GM12878 (cell line): ENCODE measurements at places on chromosomes 2 and 18. TPM values are rescaled to one million over a fixed set of nuclear protein-coding genes. Genes with fewer than 3 reads are reported as not detected.

GRCh38 chr2:160270571-160271113 is 70.6 kb upstream of the ITGB6 start:
- DNase-seq: no peak

- DNase-seq: no peak
These were observed 45.3 kb downstream of the BIRC6 start for GRCh38 chr2:32402091-32402490.

GRCh38 chr2:53234548-53234903 is 533.1 kb upstream of the CHAC2 start:
- DNase-seq: no peak

Gene WDSUB1
- 10.3 and 13.6 TPM in 2 replicates for polyA plus RNA-seq

- no peak for DNase-seq
These were observed 130.6 kb downstream of the FMNL2 start for GRCh38 chr2:152465541-152465940.

DNA sequence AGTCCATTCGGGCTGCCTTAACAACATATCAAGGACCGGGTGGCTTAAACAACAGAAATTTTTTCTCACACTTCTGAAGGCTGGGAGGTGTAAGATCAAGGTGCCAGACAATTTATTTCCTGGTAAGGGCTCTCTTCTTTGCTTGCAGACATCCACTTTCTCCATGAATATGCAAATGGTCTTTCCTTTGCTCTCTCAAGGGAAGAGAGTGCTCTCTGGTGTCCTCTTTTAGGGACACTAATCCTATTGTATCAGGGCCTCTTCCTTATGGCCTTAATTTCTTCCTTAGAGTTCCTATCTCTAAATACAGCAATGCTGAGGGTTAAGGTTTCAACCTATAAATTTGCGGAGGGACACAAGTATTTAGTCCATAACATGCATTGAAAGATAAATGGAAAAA is 770.8 kb downstream of the DSC3 start:
- no peak for DNase-seq

GRCh38 chr2:102114290-102114721 is 28.2 kb upstream of the IL1R1 start:
- DNase-seq: peak; percentile 33

Gene FSHR
- not detected in 2 replicates for polyA plus RNA-seq

DNA sequence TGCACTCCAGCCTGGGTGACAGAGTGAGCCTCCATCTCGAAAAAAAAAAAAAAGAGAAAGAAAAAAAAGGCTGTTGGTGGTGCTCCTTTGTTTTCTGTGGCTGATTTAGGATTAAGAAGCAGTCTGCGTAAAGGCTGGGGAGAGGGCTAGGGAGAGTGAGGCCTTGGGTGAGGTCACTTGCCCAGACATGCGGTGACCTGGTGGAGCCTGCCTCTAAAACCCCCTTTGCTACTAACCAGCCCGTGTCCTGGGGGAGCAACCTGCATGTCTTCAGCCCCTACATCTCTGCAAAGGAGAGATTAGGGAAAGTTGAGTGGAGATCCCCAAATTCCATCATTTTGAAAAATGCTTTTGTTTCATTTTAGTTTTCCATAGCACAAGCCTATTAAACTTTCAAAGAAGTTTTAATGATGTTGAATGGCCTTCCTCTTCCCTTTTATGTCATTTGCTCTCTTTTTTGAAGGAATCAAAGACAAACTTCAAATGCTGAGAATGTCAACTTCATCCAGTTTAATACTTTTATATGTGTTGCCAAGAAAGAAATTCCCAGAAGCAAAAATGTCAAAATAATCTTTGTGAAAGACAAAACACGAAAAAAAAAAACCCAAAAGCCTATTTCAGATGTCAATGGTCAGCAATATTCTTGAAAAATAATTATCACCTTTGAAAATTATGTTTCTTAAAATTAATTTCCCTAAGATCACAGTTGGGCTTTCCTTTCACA is 38.9 kb upstream of the RALBP1 start:
- no peak for DNase-seq

- no peak for DNase-seq
These were observed 88.7 kb upstream of the STPG4 start for GRCh38 chr2:47243596-47244323.

GRCh38 chr2:111117598-111118480 is 2.9 kb upstream of the BCL2L11 start:
- no peak for DNase-seq

- DNase-seq: no peak
These were observed 107.8 kb downstream of the GFPT1 start for GRCh38 chr2:69279211-69279610.

DNA sequence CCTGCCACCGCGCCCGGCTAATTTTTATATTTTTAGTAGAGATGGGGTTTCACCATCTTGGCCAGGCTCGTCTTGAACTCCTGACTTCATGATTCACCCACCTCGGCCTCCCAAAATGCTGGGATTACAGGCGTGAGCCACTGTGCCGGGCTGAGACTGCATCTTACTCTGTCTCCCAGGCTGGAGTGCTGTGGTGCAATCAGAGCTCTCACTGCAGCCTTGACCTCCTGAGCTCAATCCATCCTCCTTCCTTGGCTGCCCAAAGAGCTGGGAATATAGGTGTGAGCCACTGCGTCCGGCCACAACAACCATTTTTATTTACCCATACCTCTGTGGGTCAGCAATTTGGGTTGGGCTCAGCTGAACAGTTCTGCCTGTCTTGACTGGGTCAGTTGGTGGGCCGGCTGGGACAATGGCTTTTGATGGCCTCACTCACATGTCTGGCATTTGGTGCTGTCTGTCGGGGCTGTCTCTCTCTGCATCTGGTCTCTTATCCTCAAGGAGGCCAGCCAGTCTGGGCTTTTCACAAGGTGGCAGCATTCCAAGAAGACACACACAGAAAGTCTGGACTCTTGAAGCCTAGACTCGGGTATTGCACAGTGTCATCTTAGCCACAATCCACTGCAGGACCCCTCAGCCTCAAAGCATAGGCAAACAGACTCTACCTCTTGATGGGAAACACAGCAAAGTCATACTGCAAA is 116.8 kb upstream of the GATA6 start:
- DNase-seq: no peak

DNA sequence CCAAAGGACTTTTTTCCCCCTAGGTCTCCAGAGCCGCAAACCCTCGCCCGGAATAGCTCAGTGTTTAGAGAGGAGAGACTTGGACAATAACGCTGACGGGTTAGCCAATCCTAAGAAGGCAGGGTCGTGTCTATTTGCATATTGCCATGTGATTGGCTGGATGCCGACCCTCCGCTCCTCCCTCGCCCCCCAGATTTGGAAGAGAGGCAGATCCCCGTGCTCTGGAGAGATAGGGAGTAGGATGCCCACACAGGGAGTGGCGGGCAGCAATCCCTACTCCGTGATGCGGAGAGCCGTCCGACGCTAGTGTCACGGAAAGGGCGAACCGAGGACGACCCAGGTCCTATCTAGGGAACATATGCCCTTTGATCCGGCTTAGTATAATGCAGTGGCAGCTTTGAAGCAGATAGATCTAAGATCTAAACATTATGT is 1.4 kb downstream of the WNT6 start:
- DNase-seq: no peak

- no peak for DNase-seq
These were observed 25.2 kb upstream of the HNMT start for GRCh38 chr2:137939026-137939425.

DNA sequence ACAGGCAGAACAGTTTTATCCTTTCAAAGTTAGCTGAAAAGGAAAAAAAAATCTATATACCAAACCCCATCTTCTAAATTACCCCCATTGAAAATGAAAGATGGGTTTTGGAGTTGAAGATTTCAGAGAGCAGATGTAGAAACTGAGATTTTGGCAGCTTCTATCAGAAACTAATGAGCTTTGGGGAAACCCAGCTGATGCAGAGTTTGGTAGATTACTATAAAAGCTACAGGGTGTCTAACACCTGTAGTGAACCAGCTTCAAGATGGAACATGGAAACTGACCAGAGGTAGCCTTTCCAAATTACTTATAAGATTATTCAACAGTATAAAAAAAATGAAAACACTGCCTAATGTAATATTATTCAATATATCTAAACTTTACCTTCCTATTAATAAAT is 583.1 kb downstream of the XIRP2 start:
- DNase-seq: no peak

DNA sequence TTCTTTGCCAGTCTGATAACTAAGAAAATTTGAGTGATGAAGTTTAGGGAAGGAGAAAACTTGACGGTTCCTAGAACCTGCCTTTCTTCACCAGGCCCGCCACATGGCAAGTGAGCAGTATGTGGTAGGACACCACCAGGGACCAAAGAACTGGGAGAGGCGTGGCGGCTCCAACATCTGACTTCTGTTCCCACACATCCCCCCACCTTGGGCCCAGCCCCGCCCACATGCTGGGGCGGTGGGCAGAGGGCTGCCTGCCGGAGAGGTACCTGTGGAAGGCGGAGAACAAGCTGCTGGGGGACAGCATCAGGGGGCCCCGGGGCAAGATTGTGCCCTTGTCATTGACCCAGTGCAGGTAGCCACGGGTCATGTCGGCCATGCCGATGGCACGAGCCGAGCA is 75.0 kb downstream of the EMILIN2 start:
- no peak for DNase-seq

DNA sequence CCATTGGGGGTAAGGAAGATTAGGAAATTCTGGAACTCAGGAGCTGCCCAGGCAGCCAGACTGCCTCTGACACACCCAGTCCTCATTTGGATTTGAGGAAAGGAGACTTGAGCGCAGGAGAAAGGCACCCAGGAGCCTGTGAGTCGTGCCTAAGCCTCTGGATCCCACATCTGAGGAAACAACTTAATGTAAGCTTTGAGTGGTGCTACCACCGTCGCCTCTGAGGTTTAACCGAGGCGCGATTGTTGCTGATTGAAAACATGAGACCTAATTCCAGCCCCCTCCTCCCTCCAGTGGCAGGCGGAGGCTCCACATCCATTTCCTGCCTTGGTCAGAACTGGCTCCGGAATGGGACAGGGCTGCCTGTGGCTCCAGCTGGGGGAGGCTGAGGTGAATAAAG is 176.7 kb upstream of the PKDCC start:
- DNase-seq: no peak

DNA sequence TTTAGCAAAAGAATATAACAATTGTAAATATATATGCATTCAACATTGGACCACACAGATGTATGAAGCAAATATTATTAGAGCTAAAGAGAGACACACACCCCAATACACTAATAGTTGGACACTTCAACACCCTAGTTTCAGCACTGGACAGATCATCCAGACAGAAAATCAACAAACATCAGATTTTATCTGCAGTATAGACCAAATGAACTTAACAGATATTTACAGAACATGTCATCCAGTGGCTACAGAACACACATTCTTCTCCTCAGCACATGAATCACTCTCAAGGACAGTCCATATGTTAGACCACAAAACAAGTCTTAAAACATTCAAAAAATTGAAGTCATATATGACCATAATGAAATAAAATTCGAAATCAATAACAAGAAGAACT is 22.1 kb upstream of the EVA1A start:
- DNase-seq: no peak

Gene ASB18
- not detected in 2 replicates for polyA plus RNA-seq

- no peak for DNase-seq
These were observed 45.3 kb upstream of the SPAG16 start for GRCh38 chr2:213238753-213239495.

DNA sequence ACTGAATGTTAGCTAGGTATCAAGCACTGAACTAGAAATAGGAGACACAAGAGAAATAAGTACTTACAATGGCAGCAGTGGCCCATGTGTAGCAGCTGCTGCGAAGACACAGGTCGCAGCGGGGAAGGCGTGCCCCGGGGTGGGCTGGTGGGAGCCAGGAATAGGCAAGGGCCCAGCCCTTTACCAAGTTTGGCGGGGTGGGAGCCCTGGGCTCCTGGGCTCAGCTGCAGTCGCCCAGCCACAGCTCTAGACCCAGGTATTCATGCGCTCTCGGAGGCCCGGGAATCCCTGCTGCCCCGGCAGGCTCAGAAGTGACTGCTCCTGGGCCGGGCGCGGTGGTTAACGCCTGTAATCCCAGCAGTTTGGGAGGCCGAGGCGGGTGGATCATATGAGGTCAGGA is 1287.3 kb downstream of the CNTNAP5 start:
- DNase-seq: no peak

- no peak for DNase-seq
These were observed 61.2 kb downstream of the PDK1 start for GRCh38 chr2:172617115-172617514.

DNA sequence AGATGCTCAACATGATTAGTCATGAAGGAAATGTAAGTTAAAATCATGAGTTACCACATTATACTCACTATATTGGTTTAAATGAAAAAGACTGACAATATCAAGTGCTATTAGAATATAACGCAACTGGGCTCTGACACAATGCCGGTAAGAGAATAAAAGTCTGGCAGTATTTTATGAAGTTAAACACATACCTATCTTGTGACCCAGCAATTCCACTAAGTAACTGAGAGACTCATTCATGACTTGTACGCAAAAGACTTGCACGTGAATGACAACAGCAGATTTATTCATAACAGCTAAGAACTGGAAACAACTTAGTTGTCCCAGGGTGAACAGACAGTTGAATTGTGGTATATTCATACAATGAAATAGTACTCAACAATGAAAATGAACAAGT is 342.1 kb downstream of the SLC4A3 start:
- DNase-seq: no peak

- no peak for DNase-seq
These were observed 40.0 kb downstream of the CCDC102B start for GRCh38 chr18:68837665-68838451.

Gene LHCGR
- polyA plus RNA-seq: not detected in 2 replicates

Gene SLC19A3
- not detected in 2 replicates for polyA plus RNA-seq

- no peak for DNase-seq
These were observed 183.2 kb downstream of the FAM210A start for GRCh38 chr18:13543144-13543543.

GRCh38 chr2:232643147-232643425 is 9.7 kb downstream of the EFHD1 start:
- no peak for DNase-seq

DNA sequence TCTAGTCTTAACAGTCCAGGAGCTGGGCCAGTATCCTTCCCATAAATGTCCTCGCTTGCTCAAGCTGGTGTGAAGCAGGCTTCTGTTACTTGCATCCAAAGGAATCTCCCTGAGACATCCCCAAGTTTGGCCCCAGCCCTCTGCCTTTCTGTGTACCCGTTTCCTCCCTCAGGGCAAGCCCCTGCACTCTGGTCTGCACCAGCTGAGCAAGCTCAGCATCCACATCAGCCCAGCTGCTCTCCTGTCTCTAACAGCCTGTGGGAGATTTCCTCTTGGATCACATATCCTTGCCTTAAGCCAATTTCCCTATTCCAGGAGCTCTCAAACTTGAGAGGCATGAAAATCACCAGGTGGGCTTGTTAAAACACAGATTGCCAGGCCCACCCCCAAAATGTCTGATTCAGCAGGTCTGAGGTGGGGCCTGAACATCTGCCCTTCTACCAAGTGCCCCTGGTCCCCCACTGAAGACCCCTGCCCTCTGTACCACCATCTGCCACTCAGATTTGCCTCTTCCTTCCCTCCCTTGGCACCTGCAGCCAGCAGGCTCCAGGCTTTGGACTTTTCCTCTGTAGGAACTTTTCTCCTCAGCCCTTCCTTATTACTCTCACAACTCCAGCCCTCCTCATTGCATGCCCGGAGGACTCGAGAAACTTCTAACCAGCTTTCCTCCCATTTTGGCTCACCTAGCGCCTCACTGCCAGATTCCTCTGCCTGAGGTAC is 32.1 kb downstream of the REEP1 start:
- no peak for DNase-seq

- DNase-seq: no peak
These were observed 119.9 kb downstream of the RBMS1 start for GRCh38 chr2:160373666-160374065.

Gene GLI2
- polyA plus RNA-seq: not detected in 2 replicates

Gene TRIM43
- polyA plus RNA-seq: not detected in 2 replicates
